ENCODE measurements at places on chromosomes 12 and 14. TPM values are rescaled to one million over a fixed set of nuclear protein-coding genes. Genes with fewer than 3 reads are reported as not detected.

Gene PLEKHG3
- total RNA-seq, result 11.0 TPM

Gene MSI1
- not detected for total RNA-seq

Gene GEMIN2
- 15.0 TPM for total RNA-seq

Gene EPYC
- total RNA-seq, result not detected

Gene GAS2L3
- 21.3 TPM for total RNA-seq

Gene IL23A
- total RNA-seq, result not detected
